Activated T-cell treated with anti-CD3 and anti-CD28 coated beads for 1 hour (primary cell): ENCODE measurements at places on chromosomes 7 and 10.

DNA sequence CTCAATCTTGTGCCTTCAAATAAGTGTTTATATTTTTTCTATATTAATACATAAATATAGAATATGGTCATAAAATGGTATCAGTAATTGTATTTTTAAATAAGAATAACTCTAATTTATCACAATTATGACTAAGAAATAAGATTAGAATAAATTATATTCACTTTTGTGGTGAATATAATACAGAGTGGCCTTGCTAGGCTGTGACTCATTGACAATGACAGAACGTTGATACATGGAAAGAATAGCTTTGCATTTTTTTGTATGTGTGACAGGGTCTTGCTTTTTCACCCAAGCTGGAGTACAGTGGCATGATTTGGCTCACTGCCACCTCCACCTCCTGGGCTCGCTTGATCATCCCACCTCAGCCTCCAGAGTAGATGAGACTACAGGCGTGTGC is 47.8 kb upstream of the PCLO start:
- DNase-seq, result no peak

DNA sequence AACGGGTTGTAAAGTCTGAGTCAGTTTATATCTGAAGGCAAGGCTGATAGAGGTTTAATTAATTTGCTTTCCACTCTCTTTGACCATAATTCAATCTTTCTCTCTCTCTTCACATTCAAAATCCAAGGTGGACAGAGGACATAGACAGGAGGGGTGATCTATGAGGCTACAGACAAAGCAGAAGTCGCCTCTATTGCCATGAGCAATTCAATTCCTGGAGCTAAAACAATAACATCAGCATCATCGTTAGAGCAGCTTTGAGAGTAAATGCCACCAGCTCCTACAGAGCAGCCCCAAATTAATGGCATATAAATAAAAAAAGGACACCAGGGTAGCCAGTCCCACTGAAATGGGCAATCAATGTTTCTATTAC is 93.2 kb downstream of the DGKI start:
- no peak for DNase-seq

DNA sequence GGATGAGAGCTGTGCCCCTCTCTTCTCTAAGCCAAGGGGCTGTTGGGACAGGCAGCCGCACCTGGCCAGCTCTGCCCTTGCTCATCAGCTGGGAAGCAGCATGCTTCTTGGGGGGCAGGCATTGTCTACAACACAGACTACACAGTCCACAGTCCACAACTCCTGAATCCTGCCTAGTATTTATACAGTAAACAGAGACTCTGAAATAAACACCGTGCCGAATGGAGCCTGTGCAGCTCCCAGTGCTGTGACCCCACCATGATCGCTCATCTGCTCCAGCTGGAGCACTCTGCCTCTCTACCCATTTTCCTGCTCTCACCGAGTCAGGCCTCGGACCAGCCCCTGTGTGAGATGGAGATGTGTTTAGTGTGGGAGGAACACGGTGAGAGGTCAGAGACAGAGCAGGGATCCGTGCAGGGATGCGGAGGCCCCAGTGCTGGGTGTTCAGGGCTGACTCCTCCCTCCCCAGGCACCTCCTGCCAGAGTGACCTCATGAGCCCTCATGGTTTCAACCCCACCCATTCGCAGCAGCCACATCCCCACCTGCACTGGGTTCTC is 608.0 kb downstream of the DNAJB6 start:
- DNase-seq, result no peak

DNA sequence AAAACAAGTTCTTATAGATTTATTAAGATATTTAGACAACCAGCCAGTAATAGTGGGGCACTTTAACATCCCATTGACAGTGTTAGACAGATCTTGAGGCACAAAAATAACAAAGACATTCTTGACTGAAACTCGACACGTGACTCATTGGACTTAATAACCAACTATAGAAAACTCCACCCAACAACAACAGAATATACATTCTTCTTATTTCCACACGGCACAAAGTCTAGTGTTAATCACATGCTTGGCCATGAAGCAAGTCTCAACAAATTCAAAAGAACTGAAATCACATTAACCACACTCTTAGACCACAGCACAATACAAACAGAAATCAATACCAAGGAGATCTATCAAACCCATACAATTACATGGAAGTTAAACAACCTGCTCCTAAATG is 138.1 kb downstream of the ARL5B start:
- DNase-seq, result no peak

DNA sequence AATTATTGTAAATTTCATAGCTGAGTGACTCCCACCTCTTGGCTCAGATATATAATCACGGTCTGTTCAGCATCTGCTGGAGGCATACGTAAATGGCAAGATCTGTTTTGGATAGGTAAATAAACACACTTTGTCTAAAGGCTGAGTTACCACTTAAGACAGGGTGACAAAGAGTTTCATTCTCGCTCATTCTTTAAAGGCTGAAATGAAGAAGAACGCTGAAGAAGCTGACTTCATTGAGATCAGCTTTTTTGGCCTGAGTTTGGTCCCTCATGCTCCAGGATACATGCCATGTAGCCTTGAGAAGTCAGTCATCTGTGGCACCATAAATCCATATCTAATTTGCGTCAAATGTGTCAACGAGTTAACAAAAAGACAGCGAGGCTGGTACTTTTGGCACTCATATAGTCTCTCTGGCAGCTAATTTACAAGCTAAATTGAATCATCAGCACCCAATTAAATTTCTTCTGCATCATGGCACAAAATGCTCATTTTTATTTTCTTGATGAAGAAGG is 309.9 kb downstream of the GPAM start:
- DNase-seq, result no peak

DNA sequence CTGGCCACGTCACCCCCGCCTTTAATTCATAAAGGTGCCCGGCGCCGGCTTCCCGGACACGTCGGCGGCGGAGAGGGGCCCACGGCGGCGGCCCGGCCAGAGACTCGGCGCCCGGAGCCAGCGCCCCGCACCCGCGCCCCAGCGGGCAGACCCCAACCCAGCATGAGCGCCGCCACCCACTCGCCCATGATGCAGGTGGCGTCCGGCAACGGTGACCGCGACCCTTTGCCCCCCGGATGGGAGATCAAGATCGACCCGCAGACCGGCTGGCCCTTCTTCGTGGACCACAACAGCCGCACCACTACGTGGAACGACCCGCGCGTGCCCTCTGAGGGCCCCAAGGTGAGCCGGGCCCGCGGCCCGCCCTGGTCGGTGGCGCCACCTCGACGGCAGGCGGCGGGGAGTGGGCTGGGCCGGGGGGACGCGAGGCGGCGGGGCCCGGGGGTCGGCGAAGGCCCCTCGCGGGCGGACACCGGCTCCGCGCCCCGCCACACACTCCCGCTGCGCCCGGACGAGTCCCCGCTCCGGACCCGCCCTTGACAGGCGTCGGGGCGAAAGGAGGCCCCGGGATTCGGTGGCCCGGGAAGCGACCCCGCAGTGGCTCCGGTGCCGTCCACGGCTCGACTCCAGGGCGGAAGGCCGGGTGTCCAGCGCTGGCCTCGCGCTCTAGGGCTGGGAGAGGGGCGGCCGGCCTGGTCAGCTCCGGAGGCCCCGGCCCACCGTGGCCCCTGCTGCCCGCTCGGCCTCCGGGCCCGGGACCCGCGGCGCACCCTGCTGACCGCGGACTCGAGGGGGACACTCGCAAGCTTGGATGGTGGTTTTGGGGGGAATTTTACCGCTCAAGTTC is 557 bp downstream of the BAG3 start:
- no peak for DNase-seq

- DNase-seq, result no peak
Observed at GRCh38 chr10:113287592-113287991, 265.3 kb upstream of the HABP2 start.

DNA sequence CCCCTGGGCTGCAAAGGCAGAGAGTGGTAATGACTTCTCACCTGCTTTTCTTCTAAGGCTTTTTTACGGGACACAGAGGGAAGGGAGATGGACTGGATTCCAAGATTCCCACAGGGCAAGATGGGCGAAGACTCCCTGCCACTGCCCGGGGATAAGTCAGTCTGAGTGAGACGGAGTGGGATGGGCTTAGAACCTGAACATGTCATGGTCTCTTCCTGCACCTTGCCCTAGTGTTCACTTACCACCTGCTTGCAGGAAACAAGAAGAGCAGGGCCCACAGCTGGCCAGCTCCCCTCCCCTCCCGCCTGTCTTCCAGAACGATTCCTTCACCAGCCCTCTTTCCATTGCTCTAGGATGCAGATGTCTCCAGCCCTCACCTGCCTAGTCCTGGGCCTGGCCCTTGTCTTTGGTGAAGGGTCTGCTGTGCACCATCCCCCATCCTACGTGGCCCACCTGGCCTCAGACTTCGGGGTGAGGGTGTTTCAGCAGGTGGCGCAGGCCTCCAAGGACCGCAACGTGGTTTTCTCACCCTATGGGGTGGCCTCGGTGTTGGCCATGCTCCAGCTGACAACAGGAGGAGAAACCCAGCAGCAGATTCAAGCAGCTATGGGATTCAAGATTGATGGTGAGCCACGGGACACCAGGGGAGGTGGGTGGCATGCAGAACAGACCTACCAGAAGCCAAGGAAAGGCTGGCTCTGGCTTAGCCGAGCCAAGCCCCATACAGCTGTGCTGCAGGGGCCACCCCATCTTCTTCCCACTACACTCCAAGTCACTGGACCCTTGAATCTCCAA is 1.3 kb downstream of the SERPINE1 start:
- no peak for DNase-seq

DNA sequence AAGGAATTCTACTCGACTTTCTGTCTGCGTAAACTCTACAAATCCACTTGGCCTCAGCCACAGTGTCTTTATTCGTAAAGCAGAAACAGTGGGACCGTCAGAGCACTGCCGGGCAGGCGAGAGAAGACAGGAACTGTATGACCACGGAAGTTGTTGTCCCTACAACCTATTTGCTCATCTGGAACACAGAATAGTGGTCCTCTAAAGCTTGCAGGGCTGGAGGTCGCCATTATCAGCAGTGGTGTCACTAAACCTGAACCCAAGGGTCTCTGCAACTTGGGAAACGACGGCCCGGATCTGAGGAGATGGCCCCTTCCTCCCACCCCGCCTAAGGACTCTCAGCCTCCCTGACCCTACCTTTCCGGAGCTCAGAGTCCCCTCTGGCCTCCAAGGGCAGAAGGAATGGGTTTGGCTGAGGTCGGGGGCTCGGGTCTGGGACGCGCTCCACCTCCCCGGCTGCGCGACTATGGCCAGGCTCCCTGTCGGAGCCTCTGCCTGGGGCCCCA is 442 bp downstream of the STYXL1 start:
- no peak for DNase-seq

DNA sequence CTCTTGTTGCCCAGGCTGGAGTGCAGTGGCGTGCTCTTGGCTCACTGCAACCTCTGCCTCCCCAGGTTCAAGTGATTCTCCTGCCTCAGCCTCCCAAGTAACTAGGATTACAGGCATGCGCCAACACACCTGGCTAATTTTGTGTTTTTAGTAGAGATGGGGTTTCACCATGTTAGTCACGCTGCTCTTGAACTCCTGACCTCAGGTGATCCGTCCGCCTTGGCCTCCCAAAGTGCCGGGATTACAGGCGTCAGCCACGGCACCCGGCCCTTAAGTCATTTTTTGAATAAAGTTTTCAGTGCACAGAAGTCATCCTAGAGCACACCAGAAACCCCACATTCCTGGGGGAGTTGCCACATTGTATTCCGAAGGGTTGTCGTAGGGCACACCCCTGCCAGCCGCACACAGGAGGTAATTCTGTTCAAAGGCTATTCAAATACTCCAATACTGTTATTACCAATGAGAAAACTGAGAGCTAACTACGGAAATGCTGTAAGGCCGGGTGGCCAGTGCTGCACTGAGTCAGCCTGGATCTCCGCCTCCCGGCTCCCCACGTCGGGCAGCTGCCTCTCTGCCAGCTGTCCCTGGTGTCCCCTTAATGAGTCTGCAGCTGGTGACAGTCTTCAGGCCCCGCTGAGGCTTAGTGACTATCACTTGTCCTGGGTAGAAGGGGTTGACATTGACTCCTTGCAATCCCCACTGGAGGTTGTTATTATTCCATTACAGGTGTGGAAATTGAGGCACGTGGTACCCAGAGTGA is 8.6 kb upstream of the RFC2 start:
- no peak for DNase-seq

DNA sequence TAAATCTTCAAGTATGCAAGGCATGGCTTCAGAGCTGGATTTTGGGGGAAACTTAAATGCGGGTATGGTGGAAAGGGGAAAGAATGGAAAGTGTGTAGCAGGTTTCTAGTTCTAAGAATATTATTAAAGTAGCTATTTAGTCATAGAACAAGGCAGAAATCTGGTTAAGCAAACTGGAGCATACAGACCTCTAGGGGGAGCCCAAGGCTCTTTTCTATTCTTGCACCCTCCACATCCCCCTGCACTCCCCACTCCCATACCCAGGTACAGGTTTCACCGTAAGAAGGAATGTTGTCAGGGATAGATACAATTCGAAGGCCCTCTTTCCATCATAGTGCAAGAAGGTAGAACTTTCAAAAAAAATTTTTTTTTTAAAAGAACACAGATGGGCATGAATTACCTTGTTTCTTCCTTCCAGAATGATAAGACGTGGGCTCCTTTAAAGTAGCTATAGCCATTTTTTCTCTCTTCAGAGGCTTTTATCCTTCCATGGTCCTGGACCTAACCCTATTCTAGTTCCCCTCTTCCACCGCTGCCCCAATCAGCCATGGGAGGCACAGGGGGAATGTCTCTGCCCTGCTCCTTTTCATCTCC is 41.5 kb upstream of the SMIM30 start:
- no peak for DNase-seq

- DNase-seq, result no peak
Observed at GRCh38 chr7:154869436-154869835, 133.5 kb downstream of the PAXIP1 start.

DNA sequence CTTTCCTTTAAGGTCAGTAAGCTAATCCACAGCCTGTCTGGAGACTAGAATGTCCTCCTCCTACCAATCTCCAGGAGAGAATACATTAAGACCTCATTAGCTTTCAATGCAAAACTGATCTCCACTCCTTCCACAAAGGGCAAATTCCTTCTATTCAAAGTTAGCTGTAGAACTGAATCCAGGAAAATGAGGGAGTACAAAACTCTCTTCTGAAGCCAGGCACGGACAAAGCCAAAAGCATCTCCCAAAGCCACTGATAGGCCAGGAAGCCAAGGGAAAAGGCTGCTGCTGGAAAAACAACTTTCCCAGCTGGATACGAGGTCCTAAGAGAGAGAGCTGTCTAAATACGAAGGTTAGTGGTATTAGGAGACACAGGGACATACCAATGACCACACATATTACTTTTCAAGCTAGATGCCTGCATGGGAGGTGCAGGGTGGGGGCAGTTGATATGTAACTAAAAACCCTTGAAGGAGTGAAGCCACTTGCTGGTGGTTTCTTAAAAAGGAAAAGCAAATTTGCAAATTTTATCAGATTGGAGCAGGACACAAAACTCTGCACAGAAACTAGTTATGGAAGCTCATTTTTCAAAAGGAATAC is 43.6 kb downstream of the MKX start:
- DNase-seq, result no peak

DNA sequence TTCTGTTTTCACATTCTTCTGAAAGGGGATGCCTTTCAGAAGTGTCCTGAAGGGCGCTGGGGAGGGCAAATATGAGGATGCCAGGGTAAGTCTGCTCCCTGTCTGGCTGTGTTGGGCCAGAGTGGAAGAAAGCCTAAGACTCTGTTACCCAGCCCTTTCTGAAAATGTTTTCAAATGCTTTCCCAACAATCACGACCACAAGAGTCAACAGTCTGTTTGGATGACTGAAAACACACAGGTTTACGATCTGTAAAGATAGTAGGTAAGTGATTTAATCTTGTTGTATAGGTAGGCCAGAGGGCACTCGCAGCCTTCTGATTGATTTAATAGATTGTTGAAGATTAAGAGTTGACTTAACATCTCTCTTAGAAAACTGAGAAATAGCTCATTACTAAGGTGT is 13.2 kb downstream of the SGPL1 start:
- no peak for DNase-seq
